ENCODE measurements at places on chromosomes 6 and 20. TPM values are rescaled to one million over a fixed set of nuclear protein-coding genes. Genes with fewer than 3 reads are reported as not detected.

Gene PSORS1C2
- not detected for total RNA-seq

- DNase-seq = peak; percentile 64
Observed at GRCh38 chr20:37378785-37379598, 33.1 kb downstream of the SRC start.

DNA sequence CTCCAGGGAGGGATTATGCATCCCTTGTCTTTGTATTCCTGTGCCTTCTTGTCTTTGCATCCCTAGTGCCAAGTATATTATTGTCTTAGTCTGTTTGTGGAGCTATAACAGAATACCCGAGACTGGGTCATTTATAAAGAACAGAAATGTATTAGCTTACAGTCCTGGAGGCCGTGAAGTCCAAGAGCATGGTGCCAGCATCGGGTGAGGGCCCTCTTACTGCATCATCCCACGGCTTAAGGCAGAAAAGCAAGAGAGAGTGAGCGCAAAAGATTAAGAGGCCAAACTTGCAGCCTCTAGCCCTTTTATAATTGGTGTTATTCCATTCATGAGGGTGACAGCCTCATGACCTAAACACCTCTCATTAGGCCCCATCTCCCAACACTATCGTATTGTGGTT, 8.4 kb upstream of the IGF2R start:
- no peak for DNase-seq

DNA sequence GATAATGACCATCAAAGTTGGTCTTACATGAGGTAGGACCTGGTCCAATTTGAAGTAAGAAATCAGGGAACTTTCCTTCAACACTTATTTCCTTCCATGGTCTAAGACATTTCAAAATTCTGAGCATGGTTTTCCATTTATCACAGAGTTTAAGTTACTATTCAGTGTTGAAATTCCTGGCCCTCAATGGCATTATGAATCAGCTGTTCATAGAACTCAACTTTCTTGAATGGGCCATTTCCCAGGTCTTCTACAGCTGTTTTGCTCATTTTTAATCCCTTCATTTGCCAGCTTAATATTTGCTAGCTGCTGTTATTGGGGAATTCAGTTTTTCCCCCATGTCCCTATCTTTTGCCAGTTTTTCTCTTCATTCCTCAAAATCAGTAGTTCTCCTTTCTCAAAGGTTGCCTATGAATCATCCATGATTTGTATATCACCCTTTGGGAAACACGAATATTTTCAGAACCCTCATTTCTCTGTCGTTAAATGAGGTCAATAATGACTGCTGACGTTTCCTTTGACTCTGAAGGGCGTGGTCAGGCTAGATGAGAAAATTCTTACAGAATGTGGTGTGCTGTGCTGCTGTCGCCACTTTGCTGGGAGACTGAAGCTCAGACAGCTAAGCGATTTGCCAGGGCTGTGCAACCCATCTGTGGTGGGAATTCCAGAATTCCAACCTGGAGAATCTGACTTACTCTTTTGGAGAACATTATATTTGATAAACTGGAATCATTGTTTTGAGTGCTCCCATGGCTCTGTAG, 216.5 kb upstream of the FLRT3 start:
- no peak for DNase-seq

Gene NRSN1
- total RNA-seq = 1.3 TPM

Gene PBOV1
- total RNA-seq = not detected

Measured in adrenal gland (tissue), 19 donors.